ENCODE measurements at places on chromosomes 7 and 10.

- no peak for DNase-seq
Observed at GRCh38 chr10:60542657-60543056, 153.0 kb upstream of the ANK3 start.

DNA sequence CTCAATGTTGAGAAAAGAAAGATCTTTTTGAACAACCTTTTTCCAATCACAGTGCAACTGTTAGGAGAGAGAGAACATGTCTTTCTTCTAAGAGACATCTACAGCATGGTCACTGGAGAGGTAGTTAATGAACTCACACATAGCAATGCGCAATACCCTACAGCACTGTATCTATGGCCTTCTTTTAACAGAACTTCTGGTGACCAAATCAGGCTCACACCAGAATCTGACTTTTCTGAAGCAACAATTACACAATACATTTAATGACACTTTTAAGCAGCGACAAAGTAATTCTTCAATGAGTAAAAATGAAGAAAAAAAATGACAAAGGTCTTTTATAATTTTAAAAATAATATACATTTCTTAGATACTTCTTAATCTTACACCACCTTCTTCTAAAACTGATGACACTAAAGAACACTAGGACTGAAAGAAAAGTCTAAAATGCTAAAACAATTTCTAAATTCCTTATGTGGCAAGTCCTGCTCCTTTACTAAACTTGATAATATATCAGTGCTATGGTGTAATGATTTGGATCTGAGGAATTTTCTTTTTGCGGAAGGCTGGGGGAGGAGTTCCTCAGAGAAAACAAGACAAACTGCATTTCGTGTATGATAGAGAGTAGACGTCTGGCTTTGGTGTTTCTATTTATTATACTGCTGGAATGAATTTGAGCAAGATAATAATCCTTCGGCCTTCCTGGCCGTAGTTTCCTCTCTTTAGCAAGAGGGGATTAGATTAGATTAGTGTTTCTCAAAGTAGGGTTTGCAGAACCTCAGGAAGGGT lies 166.3 kb downstream of the ZNF438 start:
- DNase-seq = no peak

DNA sequence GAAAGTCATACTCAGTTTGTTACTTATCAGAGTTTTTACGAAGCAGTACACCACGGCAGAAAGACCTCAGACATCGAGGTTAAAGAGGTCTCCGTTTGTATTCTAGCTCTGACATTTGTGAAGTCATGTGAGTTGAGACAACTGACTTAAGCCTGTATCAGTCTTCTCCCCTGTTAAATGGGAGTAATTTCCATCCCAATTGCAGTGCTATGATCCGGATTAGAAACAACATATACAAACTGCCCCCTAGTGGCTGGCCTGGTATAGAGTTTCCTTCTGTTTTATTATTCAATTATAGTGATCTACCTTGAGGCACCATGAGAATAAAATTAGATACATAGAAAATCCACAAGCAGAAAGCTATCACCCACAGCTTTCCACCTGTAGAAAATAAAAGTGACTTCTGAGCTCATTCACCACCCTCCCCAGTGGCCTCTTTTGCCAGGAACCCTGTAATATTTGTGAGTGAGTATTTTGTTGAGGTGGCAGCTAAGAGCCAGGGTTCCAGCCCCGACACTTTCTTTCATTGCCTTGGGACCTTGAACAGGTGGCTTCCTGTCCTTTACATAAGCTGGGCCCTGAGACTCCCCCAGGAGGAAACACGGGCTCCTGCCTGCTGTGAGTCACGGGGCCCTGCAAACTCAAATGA lies 607.2 kb upstream of the MGMT start:
- DNase-seq = peak; percentile 30

- DNase-seq = no peak
Observed at GRCh38 chr10:123512901-123513775, 153.0 kb upstream of the GPR26 start.

GRCh38 chr7:77985974-77986339 lies 187.4 kb downstream of the PHTF2 start:
- DNase-seq = no peak

GRCh38 chr10:17049195-17049594 lies 80.4 kb downstream of the CUBN start:
- no peak for DNase-seq

DNA sequence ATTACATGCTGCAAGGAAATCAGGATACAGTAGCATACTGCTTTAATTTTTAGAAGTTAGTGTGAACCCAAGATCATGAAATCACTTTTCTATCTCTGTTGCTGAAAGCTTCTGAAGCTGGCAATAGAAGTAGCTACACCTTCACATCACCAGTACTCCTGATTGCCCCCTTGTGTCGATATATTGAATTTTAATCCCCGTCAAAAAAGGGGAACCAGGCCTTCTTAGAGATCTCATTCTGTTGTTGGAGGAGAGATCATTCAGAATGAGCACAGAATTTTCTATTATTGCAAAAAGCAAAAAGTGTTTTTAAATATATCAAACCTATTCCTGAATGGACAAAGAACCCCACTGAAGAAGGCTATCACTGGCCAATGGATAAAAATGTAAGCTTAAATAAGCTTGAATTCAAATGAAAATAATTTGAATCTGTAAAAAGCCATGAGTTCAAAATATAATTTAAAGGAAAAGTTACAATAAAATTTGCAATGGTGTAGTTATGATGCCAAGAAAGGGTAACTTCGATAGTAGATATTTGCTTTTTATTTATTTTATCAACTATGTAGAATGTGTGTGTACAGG lies 39.7 kb upstream of the TEX47 start:
- peak; percentile 47 for DNase-seq

DNA sequence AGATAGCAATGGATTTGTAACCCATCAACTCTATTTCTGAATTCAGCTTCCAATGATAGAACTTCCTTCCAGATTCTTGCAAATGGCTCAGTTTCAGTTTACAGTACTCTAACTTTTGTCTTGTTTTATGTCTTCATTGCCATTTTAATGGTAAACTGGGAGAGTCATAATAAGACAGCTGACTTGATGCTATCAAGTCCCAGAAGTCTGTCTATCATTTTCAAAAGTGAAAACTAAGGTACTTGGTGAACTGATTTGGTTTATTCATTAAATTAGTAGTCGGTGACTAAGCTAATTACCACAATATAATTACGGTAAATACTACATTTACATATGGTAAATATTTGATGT lies 25.0 kb downstream of the RTKN2 start:
- DNase-seq = no peak

- DNase-seq = no peak
Observed at GRCh38 chr10:75658915-75659314, 227.5 kb downstream of the LRMDA start.

DNA sequence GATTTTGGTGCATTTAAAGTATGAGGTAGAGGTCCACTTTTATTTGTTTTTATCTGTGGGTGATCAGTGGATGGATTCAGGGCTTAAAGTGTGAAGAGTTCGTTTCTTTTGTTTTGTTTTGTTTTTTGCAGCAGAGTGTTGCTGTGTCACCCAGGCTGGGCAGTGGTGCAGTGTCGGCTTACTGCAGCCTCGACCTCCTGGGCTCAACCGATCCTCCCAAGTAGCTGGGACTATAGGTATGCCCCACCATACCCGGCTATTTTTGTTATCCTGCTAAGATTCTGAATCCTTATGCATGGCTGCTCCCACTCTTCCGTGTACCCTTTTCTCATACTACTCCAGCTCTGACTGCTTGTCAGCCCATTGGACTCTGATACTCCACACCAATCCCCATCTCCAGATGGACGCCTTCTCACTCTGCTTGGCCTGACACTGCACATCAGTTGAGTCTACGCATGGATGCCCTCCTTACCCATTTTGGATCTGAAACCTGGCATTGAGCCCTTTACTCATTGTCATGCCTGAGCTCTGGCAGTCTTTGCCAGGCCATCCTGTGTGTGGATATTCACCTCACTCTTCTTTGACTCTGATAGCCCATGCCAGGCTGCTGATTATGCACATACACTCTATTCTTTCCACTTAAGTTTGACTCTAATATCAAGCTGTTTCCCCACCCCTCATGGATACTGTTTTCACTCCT lies 119.5 kb downstream of the CCSER2 start:
- no peak for DNase-seq

GRCh38 chr10:76618171-76618570 lies 1019.4 kb downstream of the KCNMA1 start:
- no peak for DNase-seq

- DNase-seq = no peak
Observed at GRCh38 chr7:97011536-97012364, 6.4 kb downstream of the DLX6 start.

GRCh38 chr7:141231018-141231792 lies 157.3 kb downstream of the TMEM178B start:
- DNase-seq = peak; percentile 31

GRCh38 chr7:50212666-50213621 lies 91.6 kb upstream of the IKZF1 start:
- DNase-seq = no peak

DNA sequence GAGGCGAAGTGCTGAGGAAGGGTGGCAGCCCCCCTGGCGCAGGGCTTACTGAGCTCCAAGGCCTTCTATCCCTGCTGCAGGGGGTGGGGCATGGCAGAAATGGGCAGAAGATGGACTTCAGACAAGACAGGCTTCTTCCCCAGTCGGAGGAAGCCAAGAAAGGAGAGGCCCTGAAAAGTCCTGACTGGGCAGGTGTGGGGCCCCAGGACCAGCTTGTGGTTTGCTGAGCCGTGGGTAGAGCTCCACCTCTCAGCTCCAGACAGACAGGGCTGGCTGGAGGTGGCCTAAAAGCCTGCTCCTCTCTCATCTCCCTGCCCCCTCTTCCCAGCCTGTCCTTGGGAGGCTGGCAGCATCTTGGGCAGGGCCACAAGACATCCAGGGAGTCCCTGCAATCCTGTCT lies 67.7 kb downstream of the C10orf105 start:
- no peak for DNase-seq

DNA sequence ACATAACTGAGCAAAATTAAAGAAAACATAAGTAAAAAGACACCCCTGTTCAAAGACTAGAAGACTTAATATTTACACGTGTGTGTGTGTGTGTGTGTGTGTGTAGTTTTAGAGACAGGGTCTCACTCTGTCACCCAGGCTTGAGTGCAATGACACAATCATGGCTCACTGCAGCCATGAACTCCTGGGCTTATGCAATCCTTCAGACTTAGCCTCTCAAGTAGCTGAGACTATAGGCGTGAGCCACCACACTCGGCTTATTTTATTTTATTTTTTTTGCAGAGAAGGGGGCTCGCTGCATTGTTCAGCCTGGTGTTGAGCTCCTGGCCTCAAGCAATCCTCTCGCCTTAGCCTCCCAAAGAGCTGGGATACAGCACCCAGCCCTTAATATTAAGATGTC lies 90.3 kb downstream of the JMJD1C start:
- peak; percentile 3 for DNase-seq

DNA sequence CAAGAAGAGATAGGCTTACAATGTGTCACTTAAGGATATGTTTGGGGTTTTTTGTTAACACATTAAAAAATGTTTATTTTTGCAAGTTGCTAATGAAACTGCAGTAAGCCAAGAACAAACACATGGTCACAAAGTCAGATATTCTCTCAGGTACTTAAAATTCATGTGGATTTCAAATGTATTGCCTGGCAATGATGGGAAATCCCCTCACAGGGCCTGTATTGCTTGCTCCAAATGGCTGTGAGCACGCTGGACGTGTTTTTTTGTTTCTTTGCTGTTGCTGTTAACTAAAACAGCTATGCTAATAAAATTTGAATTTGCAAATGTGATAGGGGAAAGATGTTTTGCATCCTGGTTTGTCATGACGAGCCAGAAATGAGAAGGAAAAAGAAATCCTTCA lies 3.8 kb upstream of the CELF2 start:
- no peak for DNase-seq

GRCh38 chr10:42991442-42992098 lies 85.3 kb upstream of the RET start:
- no peak for DNase-seq

GRCh38 chr7:132240262-132240661 lies 336.0 kb downstream of the PLXNA4 start:
- DNase-seq = no peak

DNA sequence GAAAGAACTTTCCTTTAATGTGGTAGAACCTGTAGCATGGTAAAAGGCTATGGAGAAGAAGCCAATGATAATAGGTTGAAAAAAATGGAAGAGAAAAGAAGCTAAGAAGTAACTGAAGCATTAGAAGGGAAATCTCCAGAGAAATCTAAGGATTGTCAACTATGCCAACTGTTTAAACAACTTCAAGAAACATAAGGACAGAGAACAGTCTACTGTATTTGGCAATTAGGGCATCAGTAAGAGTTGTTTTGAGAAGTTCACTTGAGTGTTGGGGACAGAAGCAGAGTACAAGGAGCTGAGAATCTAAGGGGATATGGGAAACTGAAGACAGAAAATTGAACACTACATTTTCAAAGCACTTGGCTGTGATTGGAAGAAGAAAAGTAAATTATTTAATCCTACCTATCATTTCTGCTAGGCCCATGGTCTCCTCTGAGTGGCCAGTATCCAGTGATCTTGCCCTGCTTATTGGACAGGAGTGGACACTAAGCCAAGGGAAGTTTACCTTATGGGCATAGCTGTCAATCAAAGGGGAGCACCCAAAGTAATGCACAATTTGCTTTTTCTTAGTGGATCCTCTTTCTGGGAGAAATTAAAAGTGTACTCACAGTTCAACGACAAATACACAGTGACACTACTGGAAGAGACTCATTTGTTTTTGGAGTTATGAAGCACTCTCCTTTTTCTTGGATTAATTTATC lies 56.4 kb upstream of the CCDC71L start:
- DNase-seq = no peak

DNA sequence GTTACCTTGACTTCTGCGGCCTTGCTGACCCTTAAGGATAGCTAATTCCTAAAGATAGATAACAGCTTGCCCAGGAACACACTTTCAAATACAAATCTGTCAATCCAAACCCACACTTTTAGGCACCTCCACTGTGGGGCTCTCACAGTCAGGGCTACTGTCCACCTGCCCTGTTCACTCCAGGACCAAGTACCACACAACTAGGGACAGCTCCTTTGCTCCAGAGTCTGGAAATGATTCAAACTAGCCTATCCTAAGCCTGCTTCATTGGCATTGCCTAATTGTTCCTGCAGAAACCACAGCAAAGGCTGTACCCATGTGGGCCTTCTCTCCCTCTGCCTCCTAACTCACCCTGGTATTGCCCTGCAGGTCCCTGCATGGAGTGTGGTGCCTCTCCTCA lies 538.9 kb upstream of the IGFBP3 start:
- no peak for DNase-seq

DNA sequence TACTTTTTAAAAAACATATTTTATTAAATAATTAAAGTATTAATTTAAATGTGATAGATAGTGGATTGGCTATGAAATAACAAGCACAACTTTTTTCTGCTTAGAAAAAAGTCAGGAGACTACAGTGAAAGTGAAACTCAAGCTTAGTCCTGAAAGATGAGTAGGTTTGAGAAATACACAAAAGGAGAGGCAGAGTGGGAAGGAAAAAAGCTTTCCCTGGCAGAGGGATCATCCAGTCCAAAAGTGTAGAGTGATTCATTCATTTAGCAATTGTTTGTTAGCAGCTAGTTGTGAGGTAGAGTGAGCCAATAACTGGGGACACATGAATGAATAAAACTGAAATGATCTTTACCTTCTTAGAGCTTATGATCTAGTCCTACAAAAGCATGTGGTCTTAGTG lies 93.5 kb downstream of the FOXP2 start:
- DNase-seq = peak; percentile 44

GRCh38 chr7:47291461-47292081 lies 290.3 kb downstream of the TNS3 start:
- DNase-seq = peak; percentile 99

All from HT1080 (cell line).